Stimulated activated CD4-positive, alpha-beta T cell treated with anti-CD3 and anti-CD28 coated beads, TNF-alpha, amount 100 ng/mL, for 1 hour (primary cell): ENCODE measurements at places on chromosomes 11 and 22.

DNA sequence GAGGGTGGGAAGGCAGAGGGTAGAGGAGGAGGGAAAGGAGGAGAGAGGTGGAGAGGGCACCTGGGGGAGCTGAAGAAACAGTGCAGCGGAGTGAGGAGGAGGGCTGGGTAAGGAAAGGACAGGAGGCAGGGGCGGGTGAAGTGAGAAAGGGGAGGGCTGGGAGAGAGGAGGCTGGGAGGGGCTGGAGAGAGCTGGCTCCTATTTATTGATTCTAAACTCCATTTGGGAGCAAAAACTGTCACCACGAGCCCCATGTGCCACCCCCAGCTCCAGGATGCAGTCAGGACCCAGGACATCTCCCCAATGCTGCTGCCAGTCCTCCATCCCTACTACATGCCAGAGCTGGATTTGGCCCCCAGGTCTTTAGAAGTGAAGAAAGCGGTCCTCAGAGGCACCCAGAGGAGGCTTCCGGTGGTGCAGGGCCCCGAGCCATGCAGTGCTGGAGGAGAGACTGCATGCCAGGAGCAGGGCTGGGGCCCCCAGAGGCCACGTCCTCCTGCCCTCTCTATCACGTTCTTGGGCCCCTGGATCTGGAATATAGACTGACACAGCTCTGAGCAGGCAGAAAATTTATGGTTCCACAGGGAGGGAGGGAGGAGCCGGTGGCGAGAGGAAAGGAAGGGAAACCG lies 53.7 kb downstream of the SLC22A12 start:
- no peak for DNase-seq

DNA sequence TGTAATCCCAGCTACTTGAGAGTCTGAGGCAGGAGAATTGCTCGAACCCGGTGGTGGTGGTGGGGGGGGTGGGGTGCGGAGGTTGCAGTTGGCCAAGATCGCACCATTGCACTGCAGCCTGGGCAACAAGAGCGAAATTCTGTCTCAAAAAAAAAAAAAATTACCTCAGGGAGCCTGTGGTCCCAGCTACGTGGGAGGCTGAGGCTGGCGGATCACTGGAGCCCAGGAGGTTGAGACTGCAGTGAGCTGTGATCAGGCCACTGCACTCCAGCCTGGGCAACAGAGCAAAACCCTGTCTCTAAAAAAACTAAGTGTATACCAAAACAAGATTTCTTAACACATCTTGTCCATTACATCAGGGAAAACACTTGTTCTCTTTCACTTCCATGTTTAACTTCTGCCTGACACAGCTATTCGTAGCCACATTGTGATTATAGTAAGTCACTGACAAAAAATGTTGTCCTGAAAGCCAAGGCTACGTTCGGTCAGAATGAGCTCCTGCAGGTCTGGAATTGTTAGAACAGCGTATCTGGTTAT lies 1.4 kb downstream of the TMEM80 start:
- no peak for DNase-seq

DNA sequence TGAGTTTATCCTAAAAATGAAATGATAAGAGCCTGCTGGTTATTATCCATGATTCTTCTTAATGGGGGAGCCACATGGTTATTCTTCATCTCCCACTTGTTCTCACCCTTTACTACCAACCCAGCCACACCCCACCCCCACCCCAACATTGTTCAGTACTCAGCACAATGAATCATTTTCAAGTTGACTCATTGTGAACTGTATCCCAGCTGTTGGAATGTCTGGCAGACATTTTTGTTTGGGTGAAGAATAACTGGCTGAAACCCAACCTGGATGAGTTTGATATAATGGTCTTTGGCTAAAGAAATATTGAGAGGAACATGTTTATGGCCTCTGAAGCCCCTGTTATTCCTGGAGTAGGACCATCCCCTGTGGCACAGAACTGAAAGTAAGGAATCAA lies 136.2 kb downstream of the ELP4 start:
- no peak for DNase-seq

GRCh38 chr11:34271727-34272126 lies 86.1 kb downstream of the ABTB2 start:
- DNase-seq: no peak

- no peak for DNase-seq
These were observed 1326.6 kb downstream of the TBC1D22A start for GRCh38 chr22:48088926-48089536.

DNA sequence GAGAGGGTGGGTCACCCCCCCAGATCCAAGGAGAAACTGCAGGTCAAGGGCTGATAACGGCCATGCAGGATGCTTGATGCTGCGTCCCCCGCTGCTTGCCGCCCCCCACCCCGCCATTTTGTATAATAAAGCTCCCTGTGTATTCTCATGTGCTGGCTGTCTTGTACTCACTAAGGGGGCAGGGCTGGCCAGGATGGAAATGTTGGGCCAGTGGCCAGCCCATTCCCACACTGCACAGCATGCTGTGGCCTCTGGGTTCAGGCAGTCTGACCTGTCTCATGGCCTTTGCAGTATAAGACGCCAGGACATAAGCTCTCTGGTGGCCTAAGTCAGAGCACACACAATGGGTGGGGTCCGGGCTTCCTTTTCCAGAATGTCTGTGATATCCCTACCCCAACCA lies 421 bp upstream of the PRR33 start:
- no peak for DNase-seq
